Amniotic epithelial cell (primary cell): ENCODE measurements at places on chromosomes 4 and X.

DNA sequence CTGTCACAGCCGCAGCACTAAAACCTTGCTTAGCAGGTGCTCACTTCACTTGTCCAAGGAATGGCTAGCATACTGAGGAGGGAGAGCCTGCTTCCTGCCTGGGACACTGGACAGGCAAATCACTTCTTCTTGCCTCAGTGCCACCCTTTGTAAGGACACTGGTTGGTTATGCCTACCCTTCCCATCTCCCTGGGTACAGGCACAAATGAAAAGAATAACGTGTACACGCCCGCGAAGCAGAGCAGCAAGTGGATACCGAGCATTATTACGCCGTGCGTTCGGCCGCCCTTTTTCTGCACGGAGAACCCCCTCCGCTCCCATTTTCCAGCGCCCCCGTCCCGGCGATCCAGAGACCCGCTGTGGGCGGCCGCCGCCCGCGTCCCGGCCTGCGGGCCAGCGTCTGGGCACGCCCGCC, 338 bp upstream of the KLHL2 start:
- DNase-seq: peak; percentile 34

- DNase-seq: peak; percentile 78
These were observed at the start of gene SMAD1 for GRCh38 chr4:145481164-145481941. Gene SMAD1 (plus strand): TSS chr4:145481853. CDS start chr4:145514614, 32,761 bp downstream.

- peak; percentile 83 for DNase-seq
These were observed 552 bp downstream of the ADH5 start for GRCh38 chr4:99088023-99088449.

GRCh38 chr4:61451935-61452334, 251.8 kb downstream of the ADGRL3 start:
- no peak for DNase-seq

DNA sequence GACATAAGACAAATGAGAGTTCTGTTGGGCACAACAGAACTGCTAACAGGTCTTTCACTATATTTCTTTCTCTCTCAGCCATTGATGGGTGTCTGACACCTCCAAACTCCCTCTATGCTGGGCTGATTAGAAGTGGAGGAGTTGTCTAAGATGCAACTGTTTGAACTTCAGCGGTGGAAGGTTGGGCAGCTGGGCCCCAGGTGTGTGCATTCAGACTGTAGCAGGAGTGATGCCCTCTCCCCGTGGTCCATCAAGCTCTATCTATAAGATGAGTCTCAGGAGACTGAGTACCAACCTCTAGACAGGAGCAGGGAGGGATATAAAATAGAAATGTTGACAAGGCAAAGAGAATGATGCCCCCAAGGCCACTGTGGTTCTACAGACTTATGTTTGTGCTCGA, 28.2 kb upstream of the CHRNA9 start:
- DNase-seq: no peak

- DNase-seq: no peak
These were observed 75.9 kb upstream of the MAML3 start for GRCh38 chr4:140229881-140230280.

DNA sequence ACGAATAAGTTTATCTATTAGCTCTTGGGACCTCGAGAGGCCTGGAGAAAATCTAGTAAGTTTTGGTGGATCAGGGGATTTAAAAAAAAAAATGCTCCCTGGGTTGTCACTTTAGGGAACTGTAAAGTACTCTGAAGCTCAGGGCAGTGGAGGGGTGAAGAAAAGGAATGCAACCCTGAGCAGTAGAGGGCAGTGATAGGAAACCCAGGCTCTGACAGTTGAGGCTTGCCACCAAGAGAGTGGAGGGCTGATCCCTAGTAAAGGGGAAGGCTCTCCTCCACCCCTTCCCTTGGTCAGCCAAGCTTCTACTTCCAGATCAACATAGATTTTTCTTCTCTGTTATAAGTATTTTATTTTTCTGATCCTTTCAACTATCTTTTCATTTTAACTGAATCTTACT, 73.1 kb downstream of the FBXO8 start:
- no peak for DNase-seq

- DNase-seq: no peak
These were observed 73.8 kb downstream of the MTMR1 start for GRCh38 chrX:150767045-150767395.

GRCh38 chrX:41332408-41333002, 1.5 kb upstream of the DDX3X start:
- DNase-seq: no peak

- DNase-seq: no peak
These were observed 54.7 kb downstream of the AFF2 start for GRCh38 chrX:148555101-148555500.

DNA sequence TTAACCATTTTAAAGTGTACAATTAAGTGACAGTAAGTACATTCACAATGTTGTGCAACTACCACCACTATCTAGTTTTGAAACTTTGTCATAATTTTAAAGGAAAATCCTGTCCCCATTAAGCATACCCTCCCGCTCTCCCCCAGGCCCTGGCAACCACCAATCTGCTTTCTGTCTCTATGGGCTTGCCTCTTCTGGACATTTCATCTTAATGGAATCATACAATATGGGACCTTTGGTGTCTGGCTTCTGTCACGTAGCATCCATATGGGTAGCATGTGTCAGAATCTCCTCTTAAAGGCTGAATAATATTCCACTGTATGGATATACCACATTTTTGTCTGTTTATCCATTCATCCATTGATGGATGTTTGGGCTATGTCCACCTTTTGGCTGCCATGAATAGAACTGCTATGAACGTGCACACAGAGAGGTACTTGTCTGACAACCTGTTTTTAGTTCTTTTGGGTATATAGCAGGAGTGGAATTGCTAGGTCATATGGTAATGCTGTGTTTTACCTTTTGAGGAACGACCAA, 61.5 kb downstream of the ELF4 start:
- DNase-seq: no peak

GRCh38 chr4:17504081-17504480, 7.8 kb downstream of the QDPR start:
- DNase-seq: no peak

DNA sequence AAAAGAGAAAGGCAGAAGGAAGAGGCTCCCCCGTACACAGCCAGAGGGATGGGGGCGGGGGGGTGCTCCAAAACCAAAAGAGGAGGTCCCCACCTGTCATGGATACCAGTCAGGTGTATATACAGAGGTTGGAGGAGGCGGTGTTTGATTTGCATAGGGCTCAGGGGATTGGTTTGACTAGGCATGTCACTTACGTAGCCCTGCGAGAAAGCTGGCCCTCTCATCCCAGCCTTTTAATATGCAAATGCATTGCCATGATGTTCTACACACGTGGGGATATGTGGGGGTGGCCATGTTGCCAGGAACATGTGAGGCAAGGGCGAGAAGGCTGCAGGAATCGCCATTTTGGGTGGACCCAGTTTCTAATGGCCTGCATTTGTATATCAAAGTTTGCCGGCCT, 38.6 kb downstream of the TMEM150C start:
- DNase-seq: no peak

DNA sequence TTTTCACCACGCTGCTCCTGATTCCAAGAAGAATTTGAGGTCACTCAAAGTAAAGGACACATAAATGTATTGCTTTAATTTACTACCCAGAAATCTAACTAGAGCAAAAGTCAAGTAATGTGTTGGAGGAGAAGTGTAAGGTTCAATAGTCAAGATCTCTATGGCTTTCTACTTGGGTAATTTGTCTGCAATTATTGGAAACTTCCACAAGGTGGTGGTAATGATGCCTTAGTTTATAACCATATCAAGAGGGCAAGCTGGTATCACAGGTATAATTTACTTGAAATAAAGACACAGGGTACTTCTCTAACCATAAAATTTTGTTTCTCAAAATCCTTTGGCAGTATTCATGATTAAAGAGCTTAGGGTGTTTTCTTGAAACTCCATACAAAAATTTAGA, 10.2 kb upstream of the GRIA3 start:
- no peak for DNase-seq

DNA sequence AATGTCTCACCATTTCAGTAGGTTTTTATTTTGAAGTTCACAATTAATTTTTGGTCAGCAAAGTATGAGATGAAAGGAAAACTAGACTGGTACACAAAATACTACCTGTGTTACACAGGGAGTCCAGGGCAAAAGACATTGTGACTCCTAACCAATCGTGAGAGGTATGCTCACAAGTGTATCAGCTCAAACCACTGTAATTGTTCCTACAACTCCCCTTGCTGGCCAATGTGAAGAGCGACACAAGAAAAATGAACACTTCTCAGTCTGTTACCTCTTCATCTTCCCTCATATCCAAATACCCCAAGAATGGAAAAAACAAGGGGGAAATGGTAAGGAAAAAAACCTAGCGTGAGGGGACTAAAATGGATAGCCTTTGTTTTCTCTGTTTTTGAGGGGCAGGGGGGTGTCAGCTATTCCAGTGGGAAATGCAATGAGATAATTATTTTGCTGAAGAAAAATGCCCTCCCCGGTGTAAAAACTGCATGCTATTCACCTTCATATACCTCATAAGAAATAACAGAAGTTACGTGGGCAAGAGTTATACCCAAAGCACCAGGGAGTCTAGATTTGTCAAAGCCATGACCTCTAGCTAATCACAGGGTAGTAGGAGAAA, 30.6 kb upstream of the NSUN7 start:
- peak; percentile 75 for DNase-seq

DNA sequence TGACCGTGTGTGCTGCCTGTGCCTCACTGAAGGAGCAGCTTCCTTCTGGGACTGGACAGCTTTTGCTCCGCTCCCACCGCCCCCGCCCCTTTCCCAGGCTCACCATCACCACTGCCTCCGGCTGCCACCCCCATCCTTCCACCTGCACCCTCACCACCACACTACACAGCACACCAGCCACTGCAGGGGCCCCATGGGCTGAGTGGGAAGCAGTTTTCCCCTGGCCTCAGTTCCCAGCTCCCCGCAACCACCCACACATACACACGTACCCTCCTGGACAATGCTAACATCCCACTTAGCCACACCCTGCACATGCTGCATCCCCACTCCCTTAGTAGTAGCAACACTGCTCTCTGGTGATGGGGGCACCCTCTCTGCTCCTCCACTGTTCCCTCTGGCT, 29.6 kb upstream of the COX18 start:
- no peak for DNase-seq
